Breast epithelium (tissue), 4 donors: ENCODE measurements at places on chromosomes 7 and 10.

DNA sequence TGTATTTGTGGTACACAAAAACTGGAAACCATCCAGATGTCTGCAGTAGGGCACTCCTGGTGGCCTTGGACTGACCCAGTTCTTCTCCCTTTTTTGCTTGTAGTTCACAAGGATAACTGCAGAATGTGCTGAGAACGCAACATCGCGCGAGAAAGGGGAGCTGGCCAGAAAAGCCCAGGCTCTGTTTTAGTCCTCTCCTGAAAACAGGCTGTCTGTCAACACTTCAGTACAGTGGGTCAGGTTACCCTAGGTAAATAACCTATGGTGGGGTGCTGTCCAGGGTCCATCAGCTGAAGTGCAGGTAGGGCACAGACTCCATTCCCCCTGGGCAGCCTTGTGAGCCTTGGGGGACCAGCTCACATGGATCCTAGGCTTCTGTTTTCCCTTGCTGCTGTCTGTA is 495.8 kb downstream of the MDFIC start:
- DNase-seq, result no peak
- H3K27ac ChIP-seq, result no peak overlapping the region
- no peaks in the 10 kb centered on the region for H3K4me1 ChIP-seq
- peaks cover 3% of the 10 kb centered on the region for H3K36me3 ChIP-seq
- H3K27me3 ChIP-seq, result no peaks in the 10 kb centered on the region
- H3K4me3 ChIP-seq, result no peak overlapping the region

- H3K27me3 ChIP-seq, result no peaks in the 10 kb centered on the region
- no peaks in the 10 kb centered on the region for H3K36me3 ChIP-seq
- DNase-seq, result no peak
- no peaks in the 10 kb centered on the region for H3K4me1 ChIP-seq
- no peak overlapping the region for H3K4me3 ChIP-seq
Observed at GRCh38 chr10:29344073-29344820, 55.4 kb downstream of the LYZL1 start.

DNA sequence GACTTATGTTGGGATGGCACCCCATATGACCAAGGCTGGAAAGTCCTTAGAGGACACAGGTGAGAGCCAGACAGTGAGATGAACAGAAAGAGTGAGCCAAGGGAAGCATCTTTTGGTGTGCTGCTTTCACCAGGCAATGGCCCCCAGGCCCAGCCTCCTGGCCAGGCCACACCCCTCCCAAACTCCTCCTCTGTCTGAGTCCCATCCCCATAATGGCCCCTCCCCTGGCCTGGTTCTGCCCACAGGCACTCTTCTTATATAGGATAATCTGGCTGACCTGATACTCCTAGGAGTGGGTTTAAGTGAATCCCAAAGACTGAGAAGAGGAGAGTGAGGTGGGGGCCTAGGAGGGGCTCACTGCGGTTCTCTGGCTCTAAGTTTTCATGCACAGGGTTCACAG is 252.5 kb downstream of the RPS24 start:
- H3K36me3 ChIP-seq, result no peaks in the 10 kb centered on the region
- DNase-seq, result no peak
- no peaks in the 10 kb centered on the region for H3K27me3 ChIP-seq
- H3K4me1 ChIP-seq, result no peaks in the 10 kb centered on the region
- H3K4me3 ChIP-seq, result no peak overlapping the region
- no peak overlapping the region for H3K27ac ChIP-seq

DNA sequence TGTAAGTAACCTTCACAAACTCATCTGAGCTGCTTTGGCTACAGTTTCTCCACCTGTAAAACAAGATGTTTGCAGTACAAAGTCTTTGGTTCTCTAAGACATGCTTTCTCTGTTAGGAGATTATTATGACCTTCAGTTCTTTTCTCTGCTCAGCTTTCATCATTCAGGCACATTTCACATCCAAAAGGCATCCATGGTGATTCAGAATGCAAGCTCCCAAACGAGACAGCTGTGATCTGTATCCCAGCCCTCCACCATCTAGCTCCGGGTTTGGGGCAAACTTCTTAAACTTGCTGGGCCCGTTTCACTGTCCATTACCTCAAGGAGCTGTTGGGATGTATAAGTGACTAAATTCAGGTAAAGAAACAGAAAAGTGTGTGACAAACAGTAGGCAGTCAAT is 95.8 kb upstream of the COL1A2 start:
- H3K36me3 ChIP-seq, result no peaks in the 10 kb centered on the region
- no peak for DNase-seq
- H3K27ac ChIP-seq, result peak overlapping the region; percentile 64
- no peaks in the 10 kb centered on the region for H3K4me1 ChIP-seq

GRCh38 chr7:30761214-30762156 is 9.6 kb downstream of the INMT start:
- no peak overlapping the region for H3K4me3 ChIP-seq
- peak overlapping the region; percentile 20 for H3K27ac ChIP-seq

GRCh38 chr7:70775570-70776156 is 356.3 kb upstream of the GALNT17 start:
- H3K27ac ChIP-seq, result peak overlapping the region; percentile 68
- H3K4me3 ChIP-seq, result no peak overlapping the region
- H3K36me3 ChIP-seq, result peaks cover 4% of the 10 kb centered on the region
- H3K4me1 ChIP-seq, result peaks cover 12% of the 10 kb centered on the region
- no peak for DNase-seq
- no peaks in the 10 kb centered on the region for H3K27me3 ChIP-seq

GRCh38 chr10:112680586-112680985 is 233.6 kb downstream of the VTI1A start:
- DNase-seq, result no peak
- H3K4me1 ChIP-seq, result no peaks in the 10 kb centered on the region
- H3K4me3 ChIP-seq, result no peak overlapping the region
- no peak overlapping the region for H3K27ac ChIP-seq

- H3K27ac ChIP-seq, result no peak overlapping the region
- H3K4me1 ChIP-seq, result no peaks in the 10 kb centered on the region
- H3K27me3 ChIP-seq, result no peaks in the 10 kb centered on the region
Observed at GRCh38 chr10:104035194-104036068, 50.2 kb downstream of the COL17A1 start.

GRCh38 chr7:15920953-15921352 is 234.5 kb upstream of the MEOX2 start:
- no peaks in the 10 kb centered on the region for H3K27me3 ChIP-seq
- H3K4me3 ChIP-seq, result no peak overlapping the region
- no peaks in the 10 kb centered on the region for H3K36me3 ChIP-seq
- no peak overlapping the region for H3K27ac ChIP-seq
- DNase-seq, result no peak

- H3K27me3 ChIP-seq, result no peaks in the 10 kb centered on the region
- DNase-seq, result no peak
- no peak overlapping the region for H3K4me3 ChIP-seq
- no peak overlapping the region for H3K27ac ChIP-seq
- no peaks in the 10 kb centered on the region for H3K4me1 ChIP-seq
Observed at GRCh38 chr10:55273946-55274345, 472.9 kb upstream of the PCDH15 start.

- H3K36me3 ChIP-seq, result no peaks in the 10 kb centered on the region
- H3K4me1 ChIP-seq, result no peaks in the 10 kb centered on the region
- no peak overlapping the region for H3K27ac ChIP-seq
- no peak overlapping the region for H3K4me3 ChIP-seq
- H3K27me3 ChIP-seq, result no peaks in the 10 kb centered on the region
- no peak for DNase-seq
Observed at GRCh38 chr10:30070001-30070685, 10.8 kb upstream of the JCAD start.

GRCh38 chr7:19690736-19691135 is 18.1 kb downstream of the POLR1F start:
- H3K27ac ChIP-seq, result no peak overlapping the region
- H3K4me1 ChIP-seq, result no peaks in the 10 kb centered on the region
- H3K4me3 ChIP-seq, result no peak overlapping the region

GRCh38 chr10:201328-201771 is 66.1 kb downstream of the ZMYND11 start:
- H3K27me3 ChIP-seq, result no peaks in the 10 kb centered on the region
- no peak overlapping the region for H3K4me3 ChIP-seq
- H3K27ac ChIP-seq, result no peak overlapping the region
- no peaks in the 10 kb centered on the region for H3K4me1 ChIP-seq
- no peaks in the 10 kb centered on the region for H3K36me3 ChIP-seq

DNA sequence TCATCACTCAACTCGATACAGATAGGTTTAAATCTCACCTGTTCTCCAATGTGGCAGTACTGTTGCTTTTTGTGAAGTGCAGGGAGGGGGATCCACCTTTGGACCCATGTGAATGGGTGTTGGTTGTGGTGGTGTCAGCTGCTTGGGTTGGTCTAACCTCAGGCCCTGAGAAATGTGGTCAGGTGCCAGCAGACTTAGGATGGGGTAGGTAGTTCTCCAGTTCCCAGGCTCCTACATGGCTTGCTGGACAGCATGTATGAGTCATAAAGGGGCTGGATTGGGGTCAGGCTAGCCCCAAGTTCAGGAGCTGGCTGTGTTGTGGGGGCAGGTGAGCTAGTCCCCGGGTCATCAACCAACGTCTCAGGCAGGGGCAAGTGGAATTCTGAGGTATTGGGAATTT is 472.6 kb upstream of the CNTNAP2 start:
- H3K27me3 ChIP-seq, result no peaks in the 10 kb centered on the region
- H3K4me1 ChIP-seq, result no peaks in the 10 kb centered on the region

- no peaks in the 10 kb centered on the region for H3K4me1 ChIP-seq
- H3K27me3 ChIP-seq, result no peaks in the 10 kb centered on the region
- H3K4me3 ChIP-seq, result no peak overlapping the region
Observed at GRCh38 chr7:95915731-95916130, 143.4 kb downstream of the DYNC1I1 start.

GRCh38 chr10:6270951-6271350 is 68.2 kb downstream of the PFKFB3 start:
- no peak for DNase-seq
- peak overlapping the region; percentile 3 for H3K27ac ChIP-seq
- H3K4me1 ChIP-seq, result no peaks in the 10 kb centered on the region

- no peak overlapping the region for H3K27ac ChIP-seq
- H3K36me3 ChIP-seq, result no peaks in the 10 kb centered on the region
- H3K4me1 ChIP-seq, result no peaks in the 10 kb centered on the region
- H3K27me3 ChIP-seq, result no peaks in the 10 kb centered on the region
Observed at GRCh38 chr7:71904484-71904883, 507.7 kb downstream of the CALN1 start.

- H3K36me3 ChIP-seq, result no peaks in the 10 kb centered on the region
- H3K27ac ChIP-seq, result no peak overlapping the region
- H3K4me1 ChIP-seq, result no peaks in the 10 kb centered on the region
- H3K4me3 ChIP-seq, result no peak overlapping the region
- DNase-seq, result no peak
Observed at GRCh38 chr10:5817322-5818047, 4.3 kb upstream of the GDI2 start.

DNA sequence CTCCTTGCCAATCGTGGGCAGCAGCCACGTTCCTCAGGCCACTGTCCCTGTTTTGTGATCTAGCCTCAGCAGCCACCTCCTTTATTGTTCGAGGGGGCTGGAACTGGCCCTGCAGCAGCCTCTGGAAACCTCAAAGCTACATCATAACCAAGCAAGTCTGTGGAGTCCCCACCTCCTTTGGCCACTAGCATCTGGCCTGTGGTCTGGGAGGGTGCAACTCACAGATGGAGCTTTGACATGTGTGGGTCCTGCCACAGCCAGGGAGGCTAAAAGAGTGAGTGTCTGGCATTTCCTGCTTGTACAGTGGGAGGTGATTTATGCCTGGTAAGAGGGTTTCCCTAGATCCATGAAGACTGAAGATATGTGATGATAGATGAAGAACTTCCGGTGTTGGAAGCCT is 32.3 kb upstream of the NUB1 start:
- no peaks in the 10 kb centered on the region for H3K27me3 ChIP-seq
- DNase-seq, result no peak
- H3K27ac ChIP-seq, result no peak overlapping the region
- H3K4me1 ChIP-seq, result no peaks in the 10 kb centered on the region
- no peaks in the 10 kb centered on the region for H3K36me3 ChIP-seq

DNA sequence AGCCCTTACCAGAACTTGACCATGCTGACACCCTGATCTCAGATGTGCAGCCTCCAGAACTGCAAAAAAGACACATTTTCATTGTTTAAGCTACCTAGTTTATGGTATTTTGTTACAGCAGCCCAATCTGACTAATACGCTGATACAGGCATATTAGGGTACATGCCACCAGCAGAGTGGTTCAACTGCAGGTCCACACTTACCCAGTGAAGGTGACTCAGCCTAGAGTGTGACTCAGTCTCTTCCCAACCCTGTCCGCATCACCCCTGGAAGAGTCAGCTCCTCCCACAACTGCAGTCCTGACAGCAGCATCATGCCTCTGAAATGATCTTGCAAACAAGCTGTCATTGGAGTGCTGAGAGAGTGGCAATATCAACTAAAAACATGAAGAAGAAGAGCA is 30.8 kb upstream of the GOT1 start:
- peaks cover 21% of the 10 kb centered on the region for H3K27me3 ChIP-seq
- H3K4me1 ChIP-seq, result no peaks in the 10 kb centered on the region
- H3K36me3 ChIP-seq, result no peaks in the 10 kb centered on the region
- no peak overlapping the region for H3K4me3 ChIP-seq

GRCh38 chr7:50145801-50146338 is 52.8 kb upstream of the ZPBP start:
- no peak for DNase-seq
- H3K27ac ChIP-seq, result no peak overlapping the region
- no peaks in the 10 kb centered on the region for H3K36me3 ChIP-seq

DNA sequence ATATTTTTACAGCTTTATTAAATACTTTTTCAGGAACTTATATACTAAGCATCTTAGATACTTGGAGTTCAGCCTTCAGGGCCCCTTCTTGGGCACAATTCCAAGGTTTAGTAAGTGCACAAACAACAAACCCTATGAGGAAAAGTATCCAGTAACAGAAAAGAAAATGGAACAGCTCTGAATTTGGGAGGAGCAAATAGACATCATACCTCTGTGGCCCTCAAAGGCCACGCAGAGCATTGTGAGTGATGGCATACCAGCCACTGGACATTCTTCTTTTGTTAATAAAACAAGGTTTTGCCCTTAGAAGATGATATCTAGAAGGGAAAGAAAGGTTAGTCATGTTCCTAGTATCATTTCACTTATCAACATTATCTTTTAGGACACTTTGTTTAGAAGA is 46.0 kb downstream of the ST7 start:
- H3K4me1 ChIP-seq, result no peaks in the 10 kb centered on the region
- H3K4me3 ChIP-seq, result no peak overlapping the region
- no peak overlapping the region for H3K27ac ChIP-seq
- H3K36me3 ChIP-seq, result no peaks in the 10 kb centered on the region

DNA sequence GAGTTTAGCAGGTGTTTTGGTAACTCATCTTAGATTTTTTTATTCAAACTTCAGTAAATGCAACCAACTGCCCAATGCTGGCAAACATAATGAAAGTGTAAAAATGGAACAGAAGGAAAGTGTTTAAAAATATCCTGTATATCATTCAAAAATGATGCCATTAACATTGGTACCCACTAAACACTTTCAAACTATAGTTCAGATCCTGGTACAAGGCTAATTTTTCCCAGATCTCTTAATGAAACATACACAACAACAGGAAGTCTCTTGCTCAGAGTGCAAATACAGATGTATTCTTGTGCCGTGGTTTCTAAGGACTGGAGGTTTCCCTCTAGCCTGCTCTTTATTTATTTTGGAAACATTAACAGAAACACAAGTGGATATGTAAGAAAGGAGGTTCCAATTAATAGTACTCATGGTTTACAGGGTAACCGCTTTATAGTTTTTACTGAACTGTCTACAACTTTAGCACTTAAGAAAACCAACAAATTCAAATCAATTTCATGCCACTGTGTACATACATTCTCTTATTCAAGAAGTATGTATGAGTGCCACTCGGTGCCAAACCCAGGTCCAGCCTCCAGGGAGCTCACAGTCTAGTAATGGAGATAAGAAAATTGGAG is 176.0 kb upstream of the AKR1E2 start:
- no peak for DNase-seq
- no peaks in the 10 kb centered on the region for H3K36me3 ChIP-seq
- H3K27me3 ChIP-seq, result no peaks in the 10 kb centered on the region
- no peaks in the 10 kb centered on the region for H3K4me1 ChIP-seq
